ENCODE measurements at places on chromosomes 16 and 17. TPM values are rescaled to one million over a fixed set of nuclear protein-coding genes. Genes with fewer than 3 reads are reported as not detected.
A peak's percentile ranks its signal among the peaks of the same experiment; 100 is the strongest.

Gene CLEC18A
- total RNA-seq = 0.10 TPM

Gene NXPH3
- total RNA-seq = not detected

Gene PLEKHG4
- 4.9 TPM for total RNA-seq

Gene FBXO39
- not detected for total RNA-seq

GRCh38 chr16:72428681-72429376, 256.9 kb upstream of the PMFBP1 start:
- peak; percentile 15 for DNase-seq

- DNase-seq = no peak
Observed at GRCh38 chr17:4341616-4341977, 24.9 kb downstream of the UBE2G1 start.

DNA sequence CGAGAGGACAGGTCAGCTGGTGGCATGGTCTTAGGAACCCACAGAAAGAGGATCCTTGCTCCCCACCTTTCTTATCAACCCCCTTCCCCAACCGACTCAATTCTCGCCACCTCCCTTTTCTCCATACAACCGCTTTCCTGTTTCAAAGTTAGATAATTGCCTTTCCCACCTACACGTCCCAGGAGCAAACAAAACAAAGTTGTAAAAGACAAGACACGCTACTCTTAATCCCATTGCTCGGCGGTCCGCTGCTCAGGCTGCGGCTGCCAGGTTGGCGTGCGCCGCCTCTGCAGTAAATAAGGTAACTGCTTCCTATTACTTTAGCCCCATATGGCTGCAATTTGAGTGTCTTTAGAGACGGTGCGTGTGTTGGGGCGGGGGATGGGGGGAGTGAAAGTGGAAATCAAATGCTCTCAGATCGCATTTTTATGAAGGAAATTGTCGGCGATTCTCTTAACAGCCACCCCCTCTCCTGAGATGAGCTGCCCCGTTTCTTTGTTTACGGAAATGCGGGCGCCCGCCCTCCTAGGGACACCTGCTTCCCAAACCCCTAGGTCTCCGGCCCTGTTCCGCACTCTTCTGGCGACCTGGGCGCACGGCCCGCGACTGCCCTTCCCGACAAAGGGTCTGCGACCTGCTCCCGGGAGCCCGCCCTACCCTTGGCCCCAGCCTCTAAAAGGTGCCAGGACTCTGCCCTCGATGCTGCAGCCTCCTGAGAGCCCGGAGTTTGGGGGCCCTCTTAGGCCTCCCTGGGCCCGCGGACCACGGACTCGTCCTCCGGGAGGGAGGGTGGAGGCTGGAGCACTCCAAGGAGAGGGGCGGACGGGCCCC, 3.7 kb upstream of the CBX8 start:
- peak; percentile 72 for DNase-seq

DNA sequence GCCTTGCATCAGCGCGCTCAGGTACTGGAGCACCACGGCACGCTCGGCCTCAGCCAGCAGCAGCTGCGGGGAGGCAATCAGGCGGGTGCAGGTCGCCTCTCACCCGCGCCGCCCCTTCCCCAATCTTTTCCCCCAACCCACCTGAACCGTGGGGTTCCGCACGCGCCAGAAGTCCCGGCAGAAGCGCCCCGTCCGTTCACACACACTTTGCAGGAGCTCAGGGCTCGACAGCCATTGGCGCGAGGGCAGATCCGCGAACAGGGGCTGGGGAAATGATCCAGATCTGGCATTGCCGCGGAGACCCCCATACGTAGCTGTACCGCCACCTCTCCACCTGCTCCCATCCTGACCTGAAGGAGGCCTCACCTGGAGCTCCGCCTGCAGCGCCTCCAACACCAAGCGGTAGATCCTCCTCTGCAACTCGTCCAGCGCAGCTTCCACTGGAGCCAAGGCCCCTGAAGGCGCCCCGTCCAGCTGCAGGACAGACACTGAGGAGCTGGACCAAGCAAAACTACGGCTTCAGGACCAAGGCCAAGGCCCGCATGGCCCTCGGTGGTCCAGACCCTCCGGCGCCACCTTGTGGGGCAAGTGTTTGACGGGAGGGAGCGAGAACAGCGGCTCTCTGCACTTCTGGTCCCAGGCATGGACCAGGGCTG, 1.4 kb upstream of the MATCAP1 start:
- peak; percentile 90 for DNase-seq

GRCh38 chr16:2883458-2883908, 468 bp downstream of the FLYWCH2 start:
- peak; percentile 14 for DNase-seq

DNA sequence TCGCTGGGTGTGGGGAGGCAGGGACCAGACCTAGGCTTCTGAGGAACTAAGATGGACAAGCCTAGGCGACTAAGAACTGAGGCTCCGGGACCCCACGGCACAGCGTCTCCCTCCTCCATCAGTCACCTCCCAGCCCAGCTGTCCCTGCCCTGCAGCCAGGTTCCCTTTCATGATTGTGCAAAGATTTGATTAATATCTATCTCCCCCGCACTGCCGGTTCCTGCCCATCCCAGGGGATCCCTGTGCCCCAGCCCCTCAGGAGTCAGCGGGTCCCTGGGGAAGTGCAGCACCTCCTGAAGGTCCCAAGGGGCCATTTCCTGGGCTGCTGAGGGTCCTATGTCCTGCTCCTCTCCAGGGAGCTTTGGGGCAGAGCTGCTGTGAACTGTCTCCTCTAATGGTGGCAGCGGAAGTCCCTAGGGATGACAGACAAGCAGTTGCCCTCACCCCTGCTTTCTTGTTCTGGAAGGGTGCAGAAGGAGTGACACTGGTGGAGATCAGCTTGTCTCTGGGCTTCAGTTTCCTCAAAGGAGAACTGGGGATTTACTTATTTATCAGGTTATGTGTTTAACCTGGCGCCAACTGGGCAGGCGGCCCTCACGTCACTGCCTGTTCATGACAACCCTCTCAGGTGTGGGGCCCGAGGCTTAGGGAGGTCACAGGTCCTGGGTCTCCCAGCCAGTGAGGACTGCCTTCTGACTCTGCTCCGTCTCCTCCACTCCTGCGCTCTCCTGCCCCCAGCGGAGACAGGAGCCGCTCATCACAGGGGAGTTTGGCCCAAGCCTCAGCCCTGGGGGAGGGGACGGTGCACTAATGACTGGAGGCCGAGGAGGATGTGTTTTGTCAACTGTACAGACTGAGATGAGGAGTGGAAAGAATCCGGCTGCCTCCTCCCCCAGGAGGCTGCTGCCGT, 1.9 kb upstream of the C16orf74 start:
- no peak for DNase-seq

- DNase-seq = no peak
Observed at GRCh38 chr17:4849011-4849536, 15.9 kb downstream of the MINK1 start.

DNA sequence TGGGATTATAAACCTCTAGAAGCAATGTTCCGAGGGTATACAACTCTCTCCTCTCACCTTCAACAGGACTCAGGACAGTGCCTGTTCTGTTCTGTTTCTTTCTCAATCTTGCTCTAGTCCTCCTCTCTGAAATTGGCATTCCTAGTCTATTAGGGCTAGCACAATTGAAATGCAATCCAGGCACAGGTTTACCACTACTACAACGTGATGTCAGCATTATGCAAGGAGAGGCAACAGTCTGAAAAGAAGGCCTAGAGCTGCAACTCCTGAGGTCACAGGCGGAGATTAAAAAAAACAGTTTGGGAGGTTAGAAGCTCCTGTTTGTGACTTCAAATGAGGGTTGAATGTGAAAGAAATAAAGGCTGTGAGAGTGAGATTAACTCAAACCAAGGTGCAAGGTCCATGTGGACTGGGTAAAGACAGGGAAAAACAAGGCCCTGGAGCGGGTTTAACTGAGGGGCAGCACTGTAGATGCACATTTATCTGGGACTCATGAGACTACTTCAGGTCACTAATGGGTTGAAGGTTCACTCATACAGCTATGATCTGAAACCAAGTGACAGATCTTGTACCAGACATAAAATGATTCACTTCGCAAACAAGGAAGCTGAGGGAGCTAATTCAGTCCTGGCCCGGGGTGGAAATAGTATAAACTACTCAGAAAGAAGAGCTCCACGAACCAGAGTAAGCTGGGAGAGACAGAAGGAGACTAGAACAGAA, 16.8 kb downstream of the AMFR start:
- no peak for DNase-seq

DNA sequence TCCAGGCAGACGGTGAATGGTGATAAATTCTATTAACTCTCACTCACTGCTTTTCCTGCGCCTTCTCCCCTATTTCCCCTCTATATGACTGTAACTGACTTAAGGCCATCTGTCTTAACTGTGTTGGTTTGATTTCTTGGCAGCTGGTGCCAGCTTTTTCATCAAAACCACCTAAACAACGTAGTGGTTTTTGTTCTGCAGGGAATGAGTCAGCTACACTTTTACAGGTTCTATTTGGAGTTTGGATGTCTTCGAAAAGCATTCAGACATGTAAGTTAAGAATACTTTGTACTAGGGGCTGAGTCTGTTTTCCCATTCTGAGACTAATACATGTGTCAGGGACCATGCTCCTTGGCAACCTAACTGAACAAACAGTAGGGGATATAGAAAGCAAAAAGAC, 8.5 kb downstream of the REXO5 start:
- DNase-seq = peak; percentile 4

DNA sequence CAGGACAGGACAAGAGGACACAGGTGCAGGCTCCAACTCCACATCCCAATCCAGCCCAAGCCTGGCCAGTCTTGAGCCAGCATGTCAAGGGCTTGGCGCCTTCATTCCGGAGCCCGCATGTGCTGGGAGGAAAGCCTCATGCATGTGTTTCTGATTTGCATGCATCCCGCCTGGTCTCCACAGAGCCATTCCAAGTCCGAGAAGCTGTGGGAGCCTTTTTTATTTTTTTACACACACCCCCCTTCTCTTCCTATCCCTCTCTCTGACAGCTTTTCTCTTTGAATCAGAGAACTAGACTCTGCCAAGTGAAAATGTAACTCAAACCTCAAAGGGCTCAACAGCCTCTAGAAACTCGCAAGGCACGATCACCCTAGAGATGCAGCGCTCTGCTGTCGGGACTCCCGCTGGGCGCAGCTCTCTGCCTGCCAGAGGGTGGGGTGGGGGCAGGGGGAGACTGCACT, 45.1 kb downstream of the NOG start:
- DNase-seq = no peak

- DNase-seq = no peak
Observed at GRCh38 chr17:55063885-55064874, 95.6 kb downstream of the STXBP4 start.

- no peak for DNase-seq
Observed at GRCh38 chr17:75975757-75976174, 3.2 kb downstream of the ACOX1 start.

DNA sequence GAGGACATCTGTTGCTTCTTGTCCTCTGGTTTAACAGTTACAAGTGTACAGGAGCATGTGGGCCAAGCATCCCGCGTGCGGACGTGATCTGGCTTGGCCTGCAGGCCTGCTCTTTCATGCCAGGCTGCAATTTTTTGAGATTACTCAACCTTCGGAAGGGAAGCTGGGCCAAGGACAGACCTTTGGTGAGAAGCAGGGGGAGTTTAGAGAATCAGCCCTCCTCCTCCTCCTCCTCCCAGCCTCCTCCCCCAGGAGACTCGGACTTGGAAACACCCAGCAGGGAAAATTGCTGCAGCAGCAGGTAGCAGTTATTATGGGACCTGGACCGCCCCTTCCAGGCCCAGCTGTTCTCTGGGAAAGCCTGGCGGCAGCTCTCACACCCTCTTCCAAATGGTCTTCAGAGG, 5.1 kb upstream of the KLHL36 start:
- peak; percentile 93 for DNase-seq

DNA sequence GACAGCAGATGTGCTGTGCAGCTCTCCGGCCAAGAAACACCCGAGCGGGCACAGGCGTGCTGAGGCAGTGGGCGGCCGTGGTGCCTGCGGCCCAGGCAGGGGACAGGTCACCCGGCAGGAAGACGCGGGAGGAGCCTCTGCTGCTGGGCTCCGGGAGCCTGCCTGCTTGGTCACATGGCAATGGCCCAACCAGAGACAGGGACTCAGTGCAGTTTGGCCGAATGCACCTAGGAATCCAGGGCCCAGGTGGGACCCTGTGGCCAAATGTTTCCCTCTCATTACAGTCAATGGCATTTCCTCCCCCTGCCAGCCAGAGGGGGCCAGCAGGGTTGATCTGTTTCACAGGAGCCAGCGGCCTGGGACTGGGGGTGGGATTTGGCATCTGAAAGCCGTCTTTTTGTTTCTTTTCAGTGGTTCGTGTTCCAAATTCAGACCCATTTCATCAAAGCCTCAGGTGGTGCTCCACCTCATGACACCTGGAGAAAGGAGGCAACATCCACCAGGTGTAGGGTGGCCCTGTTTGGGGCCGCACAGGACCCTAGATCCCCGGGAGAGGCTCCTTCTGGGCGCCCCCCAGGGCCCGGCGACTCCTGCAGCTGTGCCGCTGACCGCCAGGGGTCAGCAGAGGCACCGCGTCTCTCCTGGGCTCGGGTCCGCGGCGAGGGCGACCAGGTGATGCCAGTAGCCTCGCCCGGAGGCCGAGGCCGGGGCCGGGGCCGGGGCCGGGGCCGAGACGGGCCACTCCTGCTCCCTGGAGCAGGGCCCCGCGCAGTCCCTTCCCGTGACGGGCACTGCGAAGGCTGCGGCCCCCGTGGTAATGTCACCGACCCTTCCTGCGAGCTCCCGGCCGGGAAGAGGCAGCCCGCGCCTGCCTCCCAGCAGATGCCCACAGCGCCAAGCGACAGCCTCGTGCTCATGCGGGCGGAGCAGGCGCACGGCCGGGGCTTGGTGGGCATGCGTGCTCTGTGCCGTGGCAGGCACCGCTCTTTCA, 118.5 kb downstream of the C16orf78 start:
- DNase-seq = no peak

DNA sequence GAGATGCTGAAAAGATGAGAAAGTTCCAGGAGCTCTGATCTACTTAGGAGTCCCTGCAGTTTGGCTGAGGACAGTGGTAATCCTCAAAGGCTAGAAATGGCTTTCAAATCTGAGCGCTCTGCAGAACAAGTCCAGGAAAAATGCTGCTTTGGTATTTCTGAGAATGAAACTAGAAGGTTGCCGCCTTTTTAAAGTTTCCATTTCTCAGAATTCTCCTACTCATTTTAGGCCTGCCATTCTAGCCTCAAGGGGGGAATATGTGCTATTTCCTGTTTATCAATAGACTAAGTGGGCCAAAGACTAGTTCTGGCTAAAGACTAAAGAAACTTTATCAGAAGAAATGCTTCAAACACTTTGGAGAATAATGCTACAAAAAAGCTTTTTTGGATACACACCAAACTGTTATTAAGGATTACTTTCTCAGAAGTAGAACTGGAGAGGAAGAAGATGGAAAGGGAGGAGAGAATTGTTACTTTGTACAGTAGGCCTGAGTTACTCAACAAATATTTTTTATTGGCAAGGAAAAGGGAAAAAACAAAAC, at the start of gene SLFN12L:
TSS of gene SLFN12L (minus strand) at position 78 of the 541 bp plus-strand sequence. CDS start 15,314 bp downstream, outside the sequence.
- DNase-seq = no peak

GRCh38 chr17:5536866-5537650, 47.3 kb downstream of the NLRP1 start:
- peak; percentile 95 for DNase-seq

Measured in RPMI7951 (cell line).